Activated CD8-positive, alpha-beta T cell treated with anti-CD3 and anti-CD28 coated beads for 36 hours (primary cell): ENCODE measurements at places on chromosomes 1 and 21. TPM values are rescaled to one million over a fixed set of nuclear protein-coding genes. Genes with fewer than 3 reads are reported as not detected.

GRCh38 chr1:36223381-36223995 is 755 bp upstream of the THRAP3 start:
- peaks cover 27% of the 10 kb centered on the region for H3K36me3 ChIP-seq
- DNase-seq: peak; percentile 62
- H3K27me3 ChIP-seq: no peaks in the 10 kb centered on the region
- H3K4me1 ChIP-seq: peaks cover 25% of the 10 kb centered on the region
- H3K27ac ChIP-seq: peak overlapping the region; percentile 99

GRCh38 chr1:107434361-107434693 is 293.5 kb downstream of the NTNG1 start:
- no peaks in the 10 kb centered on the region for H3K4me1 ChIP-seq
- H3K4me3 ChIP-seq: no peak overlapping the region
- H3K27me3 ChIP-seq: peaks cover 1% of the 10 kb centered on the region
- H3K27ac ChIP-seq: no peak overlapping the region
- no peak for DNase-seq

DNA sequence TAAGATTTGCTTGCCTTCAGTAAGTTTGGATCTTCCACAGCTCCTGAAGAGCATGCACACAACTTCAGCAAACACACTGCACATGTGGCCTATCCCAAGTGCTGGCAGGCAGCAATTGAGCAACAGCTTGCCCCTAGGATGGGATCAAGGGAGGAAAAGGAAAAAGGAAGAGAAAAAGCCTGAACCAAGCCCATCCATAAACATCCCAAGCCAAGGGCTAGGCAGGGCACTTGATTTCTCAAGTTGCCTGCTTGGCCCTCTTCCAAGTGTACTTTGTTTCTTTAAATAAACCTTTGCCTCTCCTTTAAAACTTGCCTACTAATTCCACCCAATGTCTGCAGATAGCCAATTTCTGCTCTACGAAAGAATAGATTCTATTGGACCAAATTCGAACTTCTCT is 49.0 kb upstream of the OLFM3 start:
- H3K36me3 ChIP-seq: no peaks in the 10 kb centered on the region
- no peak overlapping the region for H3K27ac ChIP-seq
- H3K27me3 ChIP-seq: no peaks in the 10 kb centered on the region
- H3K4me1 ChIP-seq: no peaks in the 10 kb centered on the region
- DNase-seq: no peak

DNA sequence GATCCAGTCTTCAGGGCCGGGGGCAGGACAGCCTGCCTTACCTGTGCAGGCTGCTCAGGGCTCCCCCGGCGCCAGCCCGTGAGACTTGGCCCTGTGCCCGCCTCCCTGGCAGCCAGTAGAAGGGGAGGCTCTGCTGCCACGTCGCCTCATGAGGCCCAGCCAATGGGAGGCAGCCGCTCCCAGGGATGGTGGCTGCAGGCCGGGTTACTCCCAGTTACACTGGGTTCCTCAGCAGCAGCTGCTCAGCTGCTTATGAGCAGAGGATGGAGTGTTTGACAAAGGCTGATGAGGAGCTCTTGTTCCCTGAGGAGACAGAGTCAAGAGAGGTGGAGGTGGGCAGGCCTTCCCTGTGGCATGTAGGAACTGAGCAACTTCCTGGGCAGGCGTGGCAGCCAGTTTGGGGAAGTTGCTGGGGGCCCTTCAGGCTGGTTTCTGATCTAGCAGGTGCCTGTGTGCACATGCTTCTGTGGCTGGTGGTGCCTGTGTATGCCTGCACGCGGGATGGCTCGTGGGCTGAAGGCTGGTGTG is 5.5 kb downstream of the MFSD2A start:
- H3K4me1 ChIP-seq: peaks cover 32% of the 10 kb centered on the region

DNA sequence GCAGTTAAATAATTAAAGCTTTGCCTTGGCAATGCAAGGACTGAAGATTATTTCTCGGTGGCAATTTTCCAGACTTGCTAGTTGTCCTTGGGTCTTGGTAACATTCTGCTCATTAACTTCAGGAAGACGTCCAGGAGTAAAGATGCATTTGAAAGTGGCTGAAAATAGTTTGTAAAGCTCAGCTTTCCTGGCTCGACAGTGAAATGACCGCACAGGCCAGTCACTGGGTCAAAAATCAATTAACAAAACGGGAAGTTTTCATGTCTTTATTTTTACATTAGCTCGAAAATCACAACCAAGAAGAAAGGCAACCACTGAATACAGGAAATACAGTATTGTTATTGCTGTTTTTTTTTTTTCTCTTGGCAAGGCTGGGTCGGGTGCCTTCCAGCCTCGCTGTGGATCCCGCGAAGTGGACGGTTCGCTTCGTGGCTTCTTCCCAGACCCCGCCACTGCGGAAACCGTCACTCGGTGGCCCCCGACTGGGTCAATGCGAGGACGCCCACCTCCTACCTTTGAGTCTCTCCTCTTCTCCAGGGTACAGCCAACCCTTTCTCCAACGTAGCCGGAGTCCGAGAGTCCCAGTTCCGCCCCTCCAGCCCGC is 479 bp upstream of the SNX7 start:
- DNase-seq: no peak
- H3K4me3 ChIP-seq: peak overlapping the region; percentile 47
- H3K27ac ChIP-seq: no peak overlapping the region
- no peaks in the 10 kb centered on the region for H3K36me3 ChIP-seq
- peaks cover 14% of the 10 kb centered on the region for H3K4me1 ChIP-seq

DNA sequence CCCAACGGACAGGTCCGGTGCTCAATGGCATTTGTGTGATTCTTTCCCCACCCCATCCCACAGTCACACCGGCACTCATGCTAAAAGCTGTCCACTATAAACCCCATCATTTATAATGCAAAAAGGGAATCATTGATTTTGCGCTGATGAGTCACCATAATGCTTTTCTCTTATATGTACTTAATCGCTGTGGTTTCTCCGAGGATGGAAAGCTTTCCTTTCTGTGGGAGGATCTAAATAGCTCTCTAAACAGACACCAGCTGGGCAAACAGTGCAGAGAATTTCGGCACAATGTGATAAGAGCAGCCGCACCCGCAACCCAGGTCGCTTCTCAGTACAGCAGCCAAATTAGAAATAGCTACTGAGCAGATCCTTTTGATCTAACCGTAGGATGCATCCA is 85.6 kb downstream of the SETD4 start:
- H3K36me3 ChIP-seq: no peaks in the 10 kb centered on the region
- H3K4me1 ChIP-seq: no peaks in the 10 kb centered on the region
- no peak overlapping the region for H3K4me3 ChIP-seq
- peaks cover 2% of the 10 kb centered on the region for H3K27me3 ChIP-seq
- no peak overlapping the region for H3K27ac ChIP-seq
- DNase-seq: no peak

- H3K36me3 ChIP-seq: no peaks in the 10 kb centered on the region
- no peak overlapping the region for H3K4me3 ChIP-seq
- H3K27me3 ChIP-seq: no peaks in the 10 kb centered on the region
- no peak overlapping the region for H3K27ac ChIP-seq
- H3K4me1 ChIP-seq: no peaks in the 10 kb centered on the region
Observed at GRCh38 chr21:24367936-24368335, 1239.3 kb downstream of the MRPL39 start.

DNA sequence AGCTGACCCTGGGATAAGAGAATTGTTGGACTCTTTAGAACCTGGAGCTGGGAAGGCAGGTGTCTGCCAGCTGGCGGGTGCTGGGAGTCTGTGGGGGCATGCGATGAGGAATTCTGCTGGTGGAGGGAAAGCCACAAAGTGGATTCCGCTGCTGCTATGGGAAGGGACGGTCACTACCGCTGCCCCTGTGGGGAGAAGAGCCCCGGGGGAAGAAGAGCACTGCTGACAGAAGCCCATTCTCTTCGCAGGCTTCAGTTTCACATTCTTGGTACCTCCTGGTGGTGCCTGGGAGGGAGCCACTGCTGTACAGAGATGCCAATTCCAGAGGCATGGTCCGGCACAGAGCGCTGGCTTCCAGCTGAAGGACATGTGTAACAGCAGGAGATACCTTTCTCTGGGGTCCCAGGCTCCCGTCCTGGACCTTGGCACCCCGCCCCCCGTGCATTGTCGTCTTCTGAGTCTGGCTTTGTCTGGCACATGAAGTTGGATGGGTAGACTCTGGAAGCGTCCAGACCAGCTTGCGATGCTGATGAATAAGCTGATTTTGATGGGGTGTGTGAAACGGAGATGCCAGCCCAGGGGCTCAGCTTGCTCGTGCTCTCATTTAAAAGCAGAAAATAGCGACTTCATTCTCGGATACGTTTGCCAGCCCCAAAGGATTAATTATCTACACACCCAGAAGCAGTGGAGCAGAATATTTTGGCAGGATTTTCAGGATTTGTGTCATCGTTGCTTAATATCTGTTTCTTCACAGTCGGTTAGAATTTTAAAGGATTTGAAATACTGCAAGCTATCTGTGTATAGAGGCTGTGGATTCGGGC is 13.2 kb downstream of the PDXK start:
- peaks cover 15% of the 10 kb centered on the region for H3K36me3 ChIP-seq
- no peak for DNase-seq
- no peak overlapping the region for H3K27ac ChIP-seq
- H3K27me3 ChIP-seq: no peaks in the 10 kb centered on the region

DNA sequence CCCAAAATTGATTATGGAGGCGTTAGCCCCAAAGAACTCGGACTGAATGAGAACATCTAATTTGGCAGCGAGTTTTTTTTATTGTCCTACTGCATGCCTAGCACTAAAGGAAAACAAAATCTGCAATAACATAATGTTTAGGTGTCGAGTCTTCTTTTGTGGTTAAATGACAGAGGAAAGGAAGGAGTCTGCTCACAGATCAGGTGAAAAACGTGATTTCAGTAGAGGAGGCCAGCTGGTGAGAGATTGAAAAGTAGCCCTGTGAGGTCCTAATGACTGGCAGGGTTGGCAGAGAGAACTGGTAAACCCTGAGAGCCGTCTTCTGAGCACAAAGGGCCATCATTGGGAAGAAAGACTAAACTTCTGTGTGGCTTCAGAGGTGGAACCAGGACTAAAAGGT is 24.2 kb downstream of the WDTC1 start:
- DNase-seq: peak; percentile 14
- no peak overlapping the region for H3K4me3 ChIP-seq
- no peaks in the 10 kb centered on the region for H3K27me3 ChIP-seq
- H3K36me3 ChIP-seq: peaks cover 5% of the 10 kb centered on the region

DNA sequence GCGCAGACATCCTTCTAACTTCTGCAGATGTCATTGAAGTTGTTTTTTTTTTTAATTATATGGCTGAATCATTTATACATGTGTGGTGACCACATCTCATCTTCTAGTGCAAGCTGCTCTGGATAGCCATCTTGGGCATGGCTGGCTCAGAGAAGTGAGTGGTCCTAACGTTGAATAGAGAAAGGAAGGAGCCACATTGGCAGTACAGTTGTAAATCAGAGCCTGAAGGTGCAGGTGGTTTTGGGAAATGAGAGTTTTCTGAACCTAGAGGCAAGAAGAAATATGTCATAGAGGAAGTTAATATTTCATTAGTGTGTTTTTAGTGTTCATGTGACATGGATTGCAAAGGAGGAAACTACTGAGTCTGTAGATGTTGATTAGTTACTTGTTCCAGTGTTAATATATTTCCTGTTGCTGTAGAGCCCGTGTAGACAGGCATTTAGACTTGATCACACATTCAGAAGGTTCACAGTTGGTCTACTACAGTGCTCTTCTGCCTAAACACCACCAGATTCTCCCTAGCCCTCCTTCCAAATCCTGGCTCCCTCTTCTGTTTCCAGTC is 163.7 kb downstream of the ROR1 start:
- H3K27me3 ChIP-seq: peaks cover 3% of the 10 kb centered on the region
- no peak for DNase-seq
- H3K36me3 ChIP-seq: no peaks in the 10 kb centered on the region

- H3K27me3 ChIP-seq: no peaks in the 10 kb centered on the region
- H3K27ac ChIP-seq: peak overlapping the region; percentile 99
- peaks cover 84% of the 10 kb centered on the region for H3K4me1 ChIP-seq
- peaks cover 55% of the 10 kb centered on the region for H3K36me3 ChIP-seq
- no peak overlapping the region for H3K4me3 ChIP-seq
Observed at GRCh38 chr1:44806025-44806703, 987 bp downstream of the DYNLT4 start.

DNA sequence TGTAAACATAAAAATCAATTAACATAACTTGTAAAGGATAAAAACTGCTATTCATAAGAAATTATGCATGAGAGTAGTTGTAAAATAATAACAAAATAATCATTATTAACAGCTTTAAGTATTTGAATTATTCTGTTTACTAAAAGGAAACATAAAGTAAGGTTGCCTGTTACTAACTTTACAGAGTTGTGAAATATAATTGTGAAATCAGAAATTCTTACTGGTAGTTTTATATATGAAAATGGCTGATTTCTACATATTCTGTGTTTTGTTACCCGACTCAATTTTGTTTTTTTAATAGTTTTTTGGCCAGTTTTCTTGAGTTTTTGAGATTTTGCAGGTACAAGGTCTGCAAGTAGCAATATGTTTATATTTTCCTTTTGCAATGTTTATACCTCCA is 27.8 kb downstream of the FNBP1L start:
- no peak for DNase-seq
- no peaks in the 10 kb centered on the region for H3K4me1 ChIP-seq
- H3K4me3 ChIP-seq: no peak overlapping the region
- peaks cover 4% of the 10 kb centered on the region for H3K36me3 ChIP-seq
- H3K27ac ChIP-seq: no peak overlapping the region
- peaks cover 4% of the 10 kb centered on the region for H3K27me3 ChIP-seq

GRCh38 chr1:156668801-156669637 is 8.2 kb downstream of the NES start:
- no peaks in the 10 kb centered on the region for H3K36me3 ChIP-seq
- H3K27ac ChIP-seq: no peak overlapping the region
- H3K4me1 ChIP-seq: no peaks in the 10 kb centered on the region

Gene PPM1J
- total RNA-seq: 2.8 TPM

GRCh38 chr1:76868154-76868882 is 1.0 kb downstream of the ST6GALNAC5 start:
- no peaks in the 10 kb centered on the region for H3K36me3 ChIP-seq
- peak overlapping the region; percentile 55 for H3K4me3 ChIP-seq

DNA sequence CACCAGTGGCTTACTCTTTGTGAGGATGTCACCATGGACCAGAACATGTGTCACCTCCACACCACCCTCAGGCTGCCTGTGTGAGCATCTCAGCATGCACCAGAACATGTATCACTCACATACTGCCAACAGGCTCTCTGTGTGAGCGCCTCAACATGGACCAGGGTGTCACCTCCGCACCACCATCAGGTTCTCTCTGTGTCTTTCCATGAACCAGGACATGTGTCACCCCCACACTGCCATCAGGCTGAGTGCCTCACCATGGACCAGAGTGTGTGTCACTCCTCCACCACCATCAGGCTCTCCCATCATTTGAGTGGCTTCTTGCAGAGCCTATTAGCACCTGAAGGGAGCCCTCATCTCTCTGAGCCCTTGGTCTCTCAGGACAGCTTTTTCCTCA is 125.2 kb downstream of the ZNF648 start:
- no peak overlapping the region for H3K27ac ChIP-seq
- peaks cover 5% of the 10 kb centered on the region for H3K4me1 ChIP-seq
- H3K4me3 ChIP-seq: no peak overlapping the region

Gene RPS6KC1
- total RNA-seq: 5.3 TPM

- no peak overlapping the region for H3K4me3 ChIP-seq
- H3K27ac ChIP-seq: no peak overlapping the region
- no peaks in the 10 kb centered on the region for H3K4me1 ChIP-seq
- peaks cover 7% of the 10 kb centered on the region for H3K36me3 ChIP-seq
- H3K27me3 ChIP-seq: no peaks in the 10 kb centered on the region
Observed at GRCh38 chr1:231803353-231803752, 176.8 kb downstream of the DISC1 start.

GRCh38 chr1:56331207-56331891 is 248.0 kb downstream of the PLPP3 start:
- H3K27me3 ChIP-seq: no peaks in the 10 kb centered on the region
- no peak for DNase-seq
- H3K36me3 ChIP-seq: no peaks in the 10 kb centered on the region
- no peak overlapping the region for H3K4me3 ChIP-seq
- H3K27ac ChIP-seq: no peak overlapping the region
